ENCODE measurements at places on chromosomes 5 and 9. TPM values are rescaled to one million over a fixed set of nuclear protein-coding genes. Genes with fewer than 3 reads are reported as not detected.

- no peak for DNase-seq
Observed at GRCh38 chr5:122760236-122760635, 14.6 kb upstream of the SNX2 start.

- no peak for DNase-seq
Observed at GRCh38 chr5:13700626-13701025, 243.9 kb downstream of the DNAH5 start.

DNA sequence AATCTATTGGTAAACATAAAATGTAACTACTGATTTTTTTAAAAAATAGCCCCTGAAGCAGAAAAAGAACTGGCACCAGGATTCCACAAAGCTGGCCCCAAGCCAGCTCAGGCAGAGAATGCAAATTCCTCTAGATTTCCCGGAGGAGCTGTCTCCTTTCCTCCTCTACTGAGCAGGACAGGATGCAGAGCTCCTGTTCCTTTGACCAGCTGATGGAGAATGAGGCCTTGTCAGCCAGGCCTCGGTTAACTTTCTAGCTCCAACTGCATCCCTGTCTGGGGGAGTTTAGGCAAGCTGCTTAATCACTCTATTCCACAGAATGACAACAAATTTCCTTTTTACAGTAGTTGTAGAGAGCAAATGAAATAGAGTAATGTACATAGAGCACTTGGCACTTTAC, 155.5 kb downstream of the GNAQ start:
- no peak for DNase-seq

DNA sequence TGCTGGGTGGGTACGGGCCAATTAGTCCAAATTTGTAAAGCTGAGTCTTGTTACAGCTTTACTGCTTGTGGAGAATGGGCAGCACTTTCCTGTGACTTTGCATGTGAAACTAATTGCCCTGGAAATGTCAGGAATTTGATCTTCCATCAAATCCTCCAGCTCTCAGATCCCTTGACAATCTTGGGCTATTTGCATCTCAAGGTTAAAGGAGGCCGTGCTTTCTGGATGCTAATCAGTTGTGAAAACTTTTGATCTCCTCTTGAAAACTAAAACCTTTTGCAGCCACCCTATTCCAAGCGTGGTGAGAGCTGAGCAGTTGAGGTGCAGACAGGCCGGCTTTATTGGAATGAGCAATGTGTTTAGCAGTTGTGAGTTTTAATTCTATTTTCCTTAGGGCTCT, 68.0 kb upstream of the CLINT1 start:
- DNase-seq, result no peak

- no peak for DNase-seq
Observed at GRCh38 chr9:110126986-110127864, 80.7 kb downstream of the C9orf152 start.

GRCh38 chr5:176524138-176524537, 13.1 kb downstream of the RNF44 start:
- no peak for DNase-seq

DNA sequence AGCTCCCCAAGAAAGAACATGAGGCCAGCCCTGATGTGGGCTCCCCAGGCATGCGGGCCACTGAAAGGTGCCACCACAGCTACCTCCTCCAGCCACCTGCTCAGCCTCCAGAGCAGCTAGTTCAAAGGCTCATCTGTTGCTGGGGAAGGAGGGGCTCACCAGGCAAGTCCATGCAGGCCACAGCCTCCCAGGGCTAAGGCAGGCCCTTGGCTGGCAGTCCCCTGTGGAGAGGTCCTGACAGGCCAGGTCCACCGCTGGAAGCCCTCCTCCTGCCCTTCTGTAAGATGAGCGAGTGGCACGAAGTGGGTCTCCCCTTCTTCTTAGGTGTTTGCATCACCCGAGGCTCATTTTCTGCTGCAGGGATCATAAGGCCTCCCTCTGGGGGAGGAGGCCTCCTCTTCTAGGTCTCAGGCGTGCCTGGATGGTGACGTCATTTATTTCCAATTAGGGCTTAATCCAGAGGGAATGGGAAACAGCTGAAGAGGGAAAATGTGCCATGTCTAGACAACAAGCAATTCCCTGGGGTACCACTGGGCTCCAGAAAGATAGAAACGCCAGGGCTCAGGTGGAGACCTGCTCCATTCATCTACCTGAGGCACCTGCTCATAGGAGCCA, 91.6 kb downstream of the CFAP90 start:
- DNase-seq, result no peak

GRCh38 chr5:142736247-142736632, 33.9 kb upstream of the ARHGAP26 start:
- DNase-seq, result no peak

- DNase-seq, result no peak
Observed at GRCh38 chr9:128116104-128117083, 11.1 kb downstream of the PTGES2 start.

GRCh38 chr9:19464061-19464763, 55.4 kb downstream of the ACER2 start:
- DNase-seq, result no peak

GRCh38 chr5:116900793-116901192, 326.2 kb upstream of the SEMA6A start:
- DNase-seq, result no peak

DNA sequence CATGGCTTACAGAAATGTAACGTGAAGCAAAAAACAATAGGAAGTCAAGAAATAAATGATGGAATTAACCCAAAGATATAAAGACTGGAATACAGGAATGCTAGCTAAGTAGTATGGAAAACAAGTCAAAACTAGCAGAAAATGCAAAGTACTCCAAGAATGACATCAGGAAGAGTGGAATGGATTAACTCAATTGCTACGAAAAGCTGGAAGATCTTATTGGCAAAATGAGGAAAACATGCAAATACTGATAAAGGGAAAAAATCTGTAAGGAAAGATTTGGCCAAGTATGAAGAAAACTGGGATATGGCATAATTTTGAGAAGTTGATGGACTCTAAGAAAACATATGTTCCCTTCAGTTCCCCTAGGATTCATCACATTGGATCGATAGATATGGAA, 324.5 kb upstream of the ZNF608 start:
- no peak for DNase-seq

- no peak for DNase-seq
Observed at GRCh38 chr5:3323144-3323543, 272.5 kb upstream of the IRX1 start.

DNA sequence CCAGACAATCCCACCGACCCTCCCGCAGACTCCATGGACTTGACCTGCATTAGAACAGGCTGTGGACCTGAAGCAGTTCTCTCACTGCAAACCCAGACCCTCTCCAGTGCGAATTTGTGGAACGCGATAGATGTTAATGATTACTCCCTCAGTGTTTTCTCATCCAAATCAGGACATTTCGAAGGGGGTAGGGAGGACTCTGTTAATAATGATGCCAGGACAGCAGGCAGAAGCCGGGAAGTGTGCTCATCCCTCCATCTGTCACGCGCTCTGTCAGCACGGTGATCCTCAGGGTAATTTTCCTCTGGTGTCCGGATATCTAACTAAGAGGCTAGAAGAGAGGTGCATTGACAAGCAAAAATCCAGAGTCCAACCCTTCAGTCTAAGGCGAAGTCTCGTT, 18.8 kb downstream of the RAPGEF1 start:
- no peak for DNase-seq

DNA sequence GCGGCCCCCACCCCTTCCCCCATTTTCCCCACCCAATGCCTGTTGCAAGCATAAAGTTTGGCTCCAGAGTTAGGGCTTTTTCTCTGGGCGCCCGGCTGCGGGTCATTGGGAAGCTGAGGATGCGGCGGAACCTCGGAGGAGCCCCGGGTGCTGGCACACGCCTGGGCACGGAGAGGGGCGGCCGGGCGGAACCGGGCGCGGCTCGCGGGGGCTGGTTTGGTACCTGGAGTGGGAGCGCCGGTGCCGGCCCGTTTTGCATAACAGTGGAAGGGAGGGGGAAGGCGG, 1.2 kb downstream of the PPARGC1B start:
- no peak for DNase-seq

DNA sequence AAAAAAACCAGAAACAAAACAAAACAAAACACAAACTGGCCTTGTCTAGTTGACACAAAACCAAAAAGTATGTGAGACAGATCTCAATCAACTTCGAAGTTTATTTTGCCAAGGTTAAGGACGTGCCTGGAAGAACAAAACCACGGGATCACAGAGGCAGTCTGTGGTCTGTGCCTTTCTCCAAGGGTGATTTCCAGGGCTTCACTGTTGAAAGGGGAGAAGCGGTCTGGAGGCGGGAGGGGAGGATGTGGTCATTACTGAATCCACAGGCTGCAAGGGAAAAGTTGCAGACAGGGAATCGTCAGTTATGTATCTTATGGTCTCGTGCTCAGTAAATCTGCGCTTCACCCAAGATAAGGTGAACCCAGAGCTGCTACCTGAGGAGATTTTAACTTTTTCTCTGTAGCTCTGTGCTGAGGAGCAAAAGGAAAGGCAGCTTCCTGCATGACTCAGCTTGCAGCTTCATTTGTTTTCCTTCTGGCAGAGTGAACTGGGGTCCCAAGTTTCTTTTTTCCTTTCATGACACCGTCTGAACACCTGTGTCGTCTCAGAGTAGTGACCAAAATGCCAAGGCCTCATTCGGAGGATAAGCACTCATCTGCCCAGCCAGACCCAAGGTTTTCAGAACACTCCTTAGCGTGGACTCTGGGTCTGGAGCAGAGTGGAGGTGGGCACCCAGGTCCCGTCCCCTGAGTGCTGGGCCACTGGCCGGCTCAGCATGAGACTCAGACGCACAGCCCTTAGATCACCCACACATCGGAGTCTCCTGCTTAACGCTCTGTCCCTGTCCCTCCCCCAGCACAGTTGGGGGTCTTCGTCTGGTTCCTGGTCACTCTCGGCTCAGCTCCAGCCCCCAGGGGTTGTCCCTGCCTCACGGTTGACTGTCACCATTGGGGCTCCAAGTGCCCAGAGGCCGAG, 25.9 kb downstream of the ROPN1L start:
- peak; percentile 21 for DNase-seq

- DNase-seq, result no peak
Observed at GRCh38 chr9:126381195-126381594, 54.6 kb downstream of the MVB12B start.

DNA sequence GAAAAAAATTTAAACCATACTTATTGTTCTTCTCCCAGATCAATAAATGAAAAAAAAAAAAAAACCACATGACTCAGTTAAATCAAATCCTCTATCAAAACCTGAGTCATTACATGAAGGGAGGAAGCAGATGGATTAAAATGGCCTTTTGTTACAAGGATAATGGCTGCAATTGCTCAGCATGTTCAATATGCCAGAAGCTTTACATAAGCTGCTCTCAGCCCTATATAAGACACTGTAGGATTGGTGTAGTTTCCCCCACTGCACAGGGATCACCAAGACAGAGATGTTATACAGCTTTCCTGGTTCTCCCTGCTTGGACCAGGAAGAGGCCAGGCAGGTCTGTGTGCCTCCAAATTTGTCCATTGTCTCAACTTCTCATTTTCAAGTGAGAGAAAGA, 101.6 kb upstream of the MAP1B start:
- no peak for DNase-seq

DNA sequence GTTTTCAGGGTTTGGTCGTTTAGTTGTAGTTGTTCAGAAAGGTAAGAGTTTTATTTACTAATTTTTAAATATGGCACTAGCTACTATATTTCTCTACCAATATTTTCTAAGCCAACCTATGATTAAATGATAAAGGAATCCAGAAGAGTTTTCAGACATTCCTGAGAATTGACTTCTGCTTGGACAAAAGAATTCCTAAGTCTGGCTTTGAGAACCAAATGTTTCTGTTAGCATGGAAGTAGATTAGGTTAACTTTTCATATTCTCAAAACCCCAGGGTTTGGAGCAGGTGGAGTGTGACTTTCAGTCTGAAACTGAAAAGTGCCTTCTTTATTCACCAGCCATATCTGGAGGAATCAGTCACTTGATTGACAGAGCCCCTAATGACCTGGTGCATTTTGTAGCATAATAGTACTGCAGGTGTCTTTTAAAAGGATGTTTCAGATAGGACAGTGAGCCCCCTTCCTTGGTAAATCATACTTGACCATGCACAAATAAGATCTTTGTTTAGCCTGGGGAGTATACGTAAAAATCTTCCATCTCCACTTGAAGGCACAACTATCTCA, 457.0 kb upstream of the ZNF462 start:
- DNase-seq, result no peak

GRCh38 chr5:81014348-81014747, 54.2 kb downstream of the RASGRF2 start:
- no peak for DNase-seq

GRCh38 chr9:137243626-137244485, 2.8 kb downstream of the TUBB4B start:
- peak; percentile 34 for DNase-seq

DNA sequence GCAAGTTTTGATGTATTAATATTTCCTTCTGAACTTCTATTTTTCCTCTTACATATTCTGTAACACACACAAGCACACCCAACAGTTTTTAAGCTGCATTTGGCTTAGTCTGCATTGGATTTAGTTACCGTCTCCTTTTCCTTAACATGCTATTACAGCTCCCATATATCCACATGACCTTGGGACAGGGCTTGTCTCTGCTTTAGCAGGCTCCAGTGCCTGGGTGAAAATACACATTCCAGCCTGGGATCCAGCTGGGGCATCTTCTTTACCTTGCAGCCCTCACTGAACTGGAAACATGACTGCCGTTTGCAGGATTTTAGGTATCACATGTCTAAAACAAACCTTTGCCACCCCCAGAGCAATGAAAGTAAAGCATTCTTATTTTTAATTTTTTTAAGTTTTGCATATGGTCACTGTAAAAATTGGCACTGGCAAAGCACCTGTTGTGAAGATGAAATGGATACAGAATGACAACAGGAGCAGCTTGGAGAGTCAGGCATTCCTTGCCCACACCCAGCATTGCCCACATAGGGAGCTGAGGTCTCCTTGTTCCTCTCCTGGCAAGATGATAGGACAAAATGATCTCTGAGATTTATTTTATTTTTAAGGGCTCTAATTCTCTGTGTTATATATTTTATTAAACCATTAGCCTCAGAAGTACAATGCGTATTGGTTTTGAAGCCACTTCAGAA, 4.0 kb downstream of the GADD45G start:
- DNase-seq, result no peak

GRCh38 chr9:107674721-107675277, 185.2 kb upstream of the KLF4 start:
- DNase-seq, result no peak

IFNK gene
- not detected for total RNA-seq

CKMT2 gene
- total RNA-seq, result not detected

LRRC14B gene
- total RNA-seq, result not detected

MEIKIN gene
- total RNA-seq, result not detected

SLC2A6 gene
- 13.5 TPM for total RNA-seq

NR2F1 gene
- 25.9 TPM for total RNA-seq

LCN9 gene
- total RNA-seq, result not detected

C9orf152 gene
- not detected for total RNA-seq

SEMA4D gene
- not detected for total RNA-seq

CTXN3 gene
- total RNA-seq, result not detected

SLC34A1 gene
- not detected for total RNA-seq

AGXT2 gene
- not detected for total RNA-seq

CATSPER3 gene
- not detected for total RNA-seq

MORN5 gene
- not detected for total RNA-seq

PLEKHG4B gene
- total RNA-seq, result 0.57 TPM
